ENCODE measurements at places on chromosomes 7 and 10.

- DNase-seq: no peak
These were observed 17.6 kb downstream of the PMPCB start for GRCh38 chr7:103314852-103315251.

DNA sequence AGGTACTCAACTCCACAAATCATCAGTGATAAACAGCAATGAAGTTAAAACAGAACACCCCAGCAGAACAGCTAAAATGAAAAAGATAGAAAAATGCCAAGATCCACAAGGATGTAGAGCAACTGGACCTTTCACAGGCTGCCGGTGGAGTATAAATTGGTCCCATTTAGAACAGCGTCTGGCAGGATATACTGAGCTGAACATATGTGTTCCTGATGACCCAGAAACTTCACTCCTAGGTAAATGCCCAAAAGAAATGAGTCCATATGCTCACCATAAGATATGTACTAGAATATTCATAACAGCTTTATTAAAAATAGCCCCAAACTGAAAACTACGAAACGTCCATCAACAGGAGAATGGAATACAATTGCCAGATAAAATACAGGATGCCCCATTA lies 102.4 kb downstream of the OAT start:
- no peak for DNase-seq

DNA sequence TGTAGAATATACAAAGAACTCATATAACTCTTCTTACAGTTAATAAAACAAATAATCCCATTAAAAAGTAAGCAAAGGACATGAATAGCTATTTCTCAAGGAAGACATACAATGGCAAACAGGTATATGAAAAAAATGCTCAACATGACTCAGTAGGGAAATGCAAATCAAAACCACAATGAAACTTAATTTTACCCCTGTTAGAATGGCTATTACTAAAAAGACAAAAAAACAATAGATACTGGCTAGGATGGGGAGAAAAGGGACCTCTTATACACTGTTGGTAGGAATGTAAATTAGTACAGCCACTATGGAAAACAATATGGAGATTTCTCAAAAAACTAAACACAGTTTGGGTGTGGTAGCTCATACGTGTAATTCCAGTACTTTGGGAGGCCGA lies 37.8 kb downstream of the HERPUD2 start:
- no peak for DNase-seq

DNA sequence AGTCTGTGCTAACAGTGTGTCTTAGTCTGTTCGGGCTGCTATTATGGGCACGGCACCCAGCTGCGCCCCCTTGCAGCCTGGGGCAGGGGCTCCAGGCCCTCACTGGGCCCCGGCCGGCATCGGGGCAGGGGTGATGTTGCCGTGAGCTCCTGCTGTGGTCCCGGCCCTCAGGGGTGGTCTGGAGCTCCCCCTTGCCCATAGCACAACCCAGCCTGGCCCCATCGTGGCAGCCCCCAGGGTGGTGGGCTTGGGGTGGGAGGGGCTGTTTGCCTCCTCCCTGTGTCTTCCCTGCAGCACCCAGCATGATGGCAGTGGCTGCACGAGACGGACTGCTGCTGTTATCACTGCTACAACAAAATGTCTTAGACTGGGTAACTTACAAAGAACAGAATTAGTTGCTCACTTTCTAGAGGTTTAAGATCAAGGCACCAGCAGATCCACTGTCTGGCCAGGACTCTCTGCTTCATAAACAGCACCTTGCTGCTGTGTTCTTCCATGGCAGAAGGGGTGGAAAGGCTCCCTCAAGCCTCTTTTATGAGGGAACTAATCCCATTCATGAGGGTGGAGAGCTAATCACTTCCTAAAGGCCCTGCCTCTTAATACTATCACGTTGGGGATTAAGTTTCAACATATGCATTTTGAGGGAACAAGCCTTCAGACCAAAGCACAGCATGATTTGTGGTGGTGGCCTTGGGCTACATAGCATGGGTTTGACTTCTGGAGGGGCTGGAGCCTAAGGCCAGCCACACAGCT lies 149.5 kb downstream of the SEC23IP start:
- no peak for DNase-seq

DNA sequence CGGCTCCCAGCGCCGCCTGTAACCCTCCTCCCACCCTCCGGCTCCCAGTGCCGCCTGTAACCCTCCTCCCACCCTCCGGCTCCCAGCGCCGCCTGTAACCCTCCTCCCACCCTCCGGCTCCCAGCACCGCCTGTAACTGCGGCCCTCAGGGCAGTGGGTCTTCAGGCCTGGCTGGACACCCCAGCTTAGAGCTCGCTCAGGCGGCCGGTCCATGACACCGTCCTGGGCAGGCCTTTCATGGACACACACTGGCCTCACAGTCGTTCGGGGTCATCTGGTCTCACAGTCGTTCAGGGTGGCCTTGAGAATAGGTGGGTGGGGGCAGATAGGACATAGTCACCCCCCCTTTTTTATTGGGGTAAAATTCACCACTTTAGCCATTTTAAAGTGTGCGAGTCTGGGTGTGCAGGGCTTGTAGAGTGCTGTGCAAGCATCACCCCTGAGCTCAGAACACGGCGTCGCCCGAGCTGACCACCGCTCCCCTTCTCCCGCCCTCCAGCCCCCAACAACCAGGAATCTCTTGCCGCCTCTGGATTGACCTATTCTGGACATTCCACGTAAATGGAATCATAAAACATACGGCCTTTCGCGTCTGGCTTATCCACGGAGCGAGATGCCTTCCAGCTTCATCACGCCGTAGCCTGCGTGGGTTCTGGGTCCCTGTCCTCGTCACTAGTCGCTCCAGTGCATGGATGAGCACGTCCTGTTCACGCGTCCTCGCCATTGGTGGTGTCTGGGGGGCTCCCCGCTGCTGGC lies 41.1 kb upstream of the CFAP46 start:
- DNase-seq: no peak

DNA sequence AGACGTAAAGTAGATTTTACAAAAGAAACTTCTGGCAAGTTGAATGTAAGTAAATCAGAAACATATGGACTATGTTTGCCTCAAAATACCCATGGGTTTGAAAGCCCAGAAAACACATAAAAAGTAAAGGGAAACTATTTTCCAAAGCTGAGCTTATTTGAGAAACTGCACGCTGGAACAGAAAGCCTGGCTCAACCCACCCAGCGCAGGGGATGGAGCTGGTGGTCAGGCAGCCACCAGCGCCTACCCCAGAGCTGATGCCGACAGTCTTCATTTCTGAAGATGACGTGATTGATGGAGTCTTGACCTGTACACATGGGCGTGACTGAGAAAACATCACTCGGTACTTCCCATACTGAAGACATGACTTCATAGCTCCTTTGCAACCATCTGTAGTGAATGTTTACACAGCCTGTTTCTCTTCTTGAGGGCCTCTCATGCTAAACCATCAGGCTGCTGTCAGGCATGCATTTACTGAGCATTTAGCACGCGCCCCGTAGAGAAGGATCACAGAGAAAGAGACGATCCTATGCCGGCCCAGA lies 232.6 kb upstream of the AUTS2 start:
- DNase-seq: no peak

DNA sequence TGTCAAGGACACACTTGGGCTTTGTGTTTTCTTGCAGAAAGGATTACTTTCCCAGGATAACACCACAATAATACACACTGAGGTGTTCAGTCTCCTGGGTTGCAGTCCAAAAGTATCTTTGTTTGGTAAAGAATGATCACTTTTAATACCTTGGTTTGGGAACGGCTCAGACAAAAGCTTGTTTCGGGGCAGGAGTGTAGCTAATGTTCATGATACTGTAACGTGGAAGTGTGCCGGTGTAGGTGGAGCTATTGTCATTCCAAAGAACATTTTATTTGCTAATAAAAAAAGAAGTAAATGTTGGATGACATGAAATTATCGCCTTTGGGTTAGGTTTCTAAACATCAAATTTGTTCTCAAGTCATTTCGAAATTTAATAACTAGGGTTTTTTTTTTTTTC lies 1.2 kb downstream of the EIF4H start:
- no peak for DNase-seq

GRCh38 chr10:97365761-97366351 lies 31.3 kb upstream of the FRAT2 start:
- DNase-seq: no peak

- DNase-seq: no peak
These were observed 5.7 kb downstream of the WEE2 start for GRCh38 chr7:141713890-141714289.

GRCh38 chr7:92706563-92706962 lies 116.4 kb upstream of the FAM133B start:
- no peak for DNase-seq

- no peak for DNase-seq
These were observed 26.0 kb downstream of the KAT6B start for GRCh38 chr10:74852381-74852780.

GRCh38 chr10:27569946-27570345 lies 65.8 kb downstream of the RAB18 start:
- DNase-seq: no peak

DNA sequence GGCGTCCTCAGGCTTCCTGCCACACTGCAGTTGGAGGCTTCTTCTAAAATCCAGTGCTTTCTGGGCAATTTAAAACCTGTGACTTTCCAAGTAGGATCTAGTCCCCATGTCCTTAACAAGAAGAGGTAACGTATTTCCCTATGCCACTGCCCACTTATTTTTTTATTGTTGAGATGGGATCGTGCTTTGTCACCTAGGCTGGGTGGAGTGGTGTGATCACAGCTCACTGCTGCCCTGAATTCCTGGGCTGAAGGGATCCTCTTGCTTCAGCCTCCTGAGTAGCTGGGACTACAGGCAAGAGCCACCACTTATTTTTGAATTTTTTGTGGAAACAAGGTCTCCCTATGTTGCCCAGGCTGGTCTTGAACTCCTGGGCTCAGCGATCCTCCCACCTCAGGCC lies 63.4 kb downstream of the DAGLB start:
- DNase-seq: no peak

- DNase-seq: no peak
These were observed 26.4 kb downstream of the KIAA1549 start for GRCh38 chr7:138954545-138955475.

DNA sequence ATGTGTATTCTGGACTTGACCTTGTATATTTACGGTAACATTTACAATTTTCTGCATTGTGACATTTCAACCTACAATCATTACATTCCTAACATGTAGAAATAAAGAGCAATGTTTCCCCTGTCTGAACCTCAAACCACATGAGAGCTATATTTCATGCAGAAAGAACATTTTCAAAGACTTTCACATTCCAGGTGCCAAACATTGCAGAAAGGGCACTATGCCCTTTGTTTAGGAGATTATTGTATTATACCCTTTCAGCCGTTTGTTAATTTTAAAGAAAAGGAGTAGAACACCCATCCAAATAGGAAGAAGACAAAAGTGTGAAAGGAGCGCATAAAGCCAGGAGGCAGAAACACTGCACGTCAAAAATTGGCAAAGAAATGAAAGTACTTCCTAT lies 260.4 kb downstream of the RELN start:
- DNase-seq: no peak

DNA sequence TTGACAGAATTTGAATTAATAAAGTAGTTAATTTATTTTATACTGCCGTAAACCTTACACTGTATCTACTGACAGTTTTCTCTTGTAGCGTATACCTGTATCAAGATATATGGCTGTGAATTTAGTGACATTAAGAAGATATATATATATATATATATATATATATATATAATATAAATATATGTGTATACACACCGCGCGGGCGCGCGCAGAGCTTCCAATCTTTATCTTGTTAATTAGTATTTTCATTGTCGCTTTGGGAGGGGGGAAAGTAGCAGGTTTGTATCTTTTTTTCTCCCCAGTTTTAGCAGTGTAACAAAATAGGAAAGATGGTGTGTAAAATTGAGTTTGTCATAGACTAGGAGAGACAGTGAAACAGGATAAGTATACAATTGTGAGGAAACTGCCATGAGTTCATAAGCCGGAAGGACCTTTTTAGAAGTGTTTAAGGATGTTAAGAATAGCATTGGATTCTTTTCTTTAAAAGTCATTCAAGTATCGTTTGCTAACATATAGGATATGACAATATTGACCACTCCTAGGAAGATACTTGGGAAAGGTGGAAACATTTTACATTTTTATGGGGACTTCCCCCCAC lies 2.0 kb downstream of the PLEKHA1 start:
- DNase-seq: no peak

- DNase-seq: no peak
These were observed 882 bp downstream of the ZNF282 start for GRCh38 chr7:149196151-149196704.

DNA sequence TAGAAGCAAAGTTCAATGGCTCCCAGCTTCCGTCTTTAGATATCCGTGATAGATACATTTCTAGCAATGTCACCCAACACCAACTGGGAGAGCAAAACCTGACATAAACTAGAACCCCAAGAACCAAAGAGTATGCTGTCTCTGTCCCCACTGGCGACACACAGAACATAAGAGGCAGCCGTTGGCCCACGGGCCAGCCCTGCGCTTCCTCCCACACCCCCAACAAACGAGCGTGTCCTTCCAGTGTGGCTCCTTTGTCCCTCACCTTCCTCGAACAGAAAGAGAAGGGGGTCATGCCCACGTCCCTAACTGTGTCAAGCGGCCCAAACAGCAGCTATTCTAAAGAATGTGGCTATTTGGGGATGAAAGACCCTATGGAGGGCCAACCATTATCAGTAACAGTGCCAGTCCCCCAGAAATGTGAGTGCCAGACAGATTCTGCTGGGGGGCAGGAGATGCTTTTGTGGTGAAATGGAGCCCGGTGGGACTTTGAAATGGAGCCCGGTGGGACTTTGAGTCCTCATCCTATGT lies 171.9 kb downstream of the USP6NL start:
- DNase-seq: no peak

DNA sequence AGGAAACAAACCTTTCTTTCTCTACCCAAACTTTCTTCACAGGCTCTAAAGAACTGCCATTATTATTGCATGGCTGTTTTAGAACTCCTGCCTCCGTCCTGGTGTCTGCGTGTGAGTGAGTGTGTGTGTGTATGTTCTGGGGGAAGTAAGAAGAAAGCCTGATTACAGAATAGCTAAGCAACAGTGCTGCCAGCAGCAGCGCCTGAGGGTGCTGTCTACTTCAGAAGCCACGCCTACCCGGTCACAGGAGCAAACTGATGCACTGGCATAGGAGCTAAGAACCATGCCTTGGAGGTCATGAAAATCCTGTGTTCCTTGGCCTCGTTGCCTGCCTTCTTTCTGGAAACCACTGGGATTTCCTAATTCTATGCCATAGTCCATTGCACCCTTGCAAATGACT lies 25.2 kb downstream of the LIPK start:
- no peak for DNase-seq

GRCh38 chr10:111871458-111871857 lies 312.1 kb downstream of the GPAM start:
- no peak for DNase-seq

DNA sequence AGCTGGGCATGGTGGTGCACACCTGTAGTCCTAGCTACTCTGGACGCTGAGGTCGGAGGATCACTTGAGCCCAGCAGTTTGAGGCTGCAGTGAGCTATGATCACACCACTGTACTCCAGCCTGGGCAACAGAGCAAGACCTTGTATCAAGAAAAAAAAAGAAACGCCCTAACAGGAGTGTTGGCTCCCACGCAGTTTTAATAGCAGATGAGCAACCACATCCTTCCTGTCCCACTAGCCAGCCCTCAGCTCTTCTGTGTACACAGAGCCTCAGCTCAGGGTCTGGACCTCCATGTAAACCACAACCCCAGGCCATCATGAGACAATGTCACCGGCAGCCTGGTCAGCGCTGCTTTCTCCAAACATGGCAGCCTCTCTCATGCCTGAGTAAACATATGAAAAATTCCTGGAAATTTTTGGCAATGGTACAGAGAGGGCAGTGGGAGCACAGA lies 108.2 kb downstream of the PIP4K2A start:
- DNase-seq: no peak

All from activated gamma-delta T cell treated with anti-CD3 and anti-CD28 coated beads, Interleukin-2, amount 50 U/mL, for 16 hours (primary cell).